ENCODE measurements at places on chromosomes 5 and 9. TPM values are rescaled to one million over a fixed set of nuclear protein-coding genes. Genes with fewer than 3 reads are reported as not detected.

DNA sequence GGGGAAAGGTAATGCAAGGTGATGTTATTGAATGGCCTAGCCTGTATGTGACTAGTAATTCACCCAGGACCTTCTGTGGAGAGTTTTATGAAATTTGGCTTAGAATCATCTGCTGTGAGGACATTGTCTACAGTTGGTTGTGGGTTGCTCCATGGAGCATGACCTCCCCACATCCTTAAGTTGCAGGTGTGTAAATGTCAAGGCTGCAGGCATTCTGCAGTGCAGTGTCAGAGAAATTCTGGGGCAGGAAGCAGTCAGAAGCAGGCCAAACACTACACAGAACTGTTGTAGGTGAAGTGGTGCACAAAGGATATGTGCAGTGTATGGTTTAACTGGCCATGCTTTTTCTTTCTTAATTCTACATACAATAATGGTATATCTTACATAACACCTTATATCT is 588.3 kb downstream of the EBF1 start:
- no peak overlapping the region for H3K4me3 ChIP-seq
- no peaks in the 10 kb centered on the region for H3K4me1 ChIP-seq
- H3K27ac ChIP-seq = no peak overlapping the region
- H3K36me3 ChIP-seq = no peaks in the 10 kb centered on the region
- no peaks in the 10 kb centered on the region for H3K27me3 ChIP-seq

- H3K27ac ChIP-seq = no peak overlapping the region
- no peak for DNase-seq
- no peak overlapping the region for H3K4me3 ChIP-seq
- no peaks in the 10 kb centered on the region for H3K36me3 ChIP-seq
These were observed 53.2 kb upstream of the HMHB1 start for GRCh38 chr5:143758750-143759149.

- H3K4me3 ChIP-seq = no peak overlapping the region
- H3K4me1 ChIP-seq = no peaks in the 10 kb centered on the region
- no peak for DNase-seq
- no peaks in the 10 kb centered on the region for H3K36me3 ChIP-seq
- H3K27ac ChIP-seq = no peak overlapping the region
These were observed 250.1 kb downstream of the PBX3 start for GRCh38 chr9:125997196-125997823.

The TAF11L10 gene
- total RNA-seq = not detected

- no peaks in the 10 kb centered on the region for H3K27me3 ChIP-seq
- no peak overlapping the region for H3K27ac ChIP-seq
- H3K4me3 ChIP-seq = no peak overlapping the region
- H3K36me3 ChIP-seq = no peaks in the 10 kb centered on the region
These were observed 13.8 kb upstream of the CCL28 start for GRCh38 chr5:43425983-43426382.

- no peaks in the 10 kb centered on the region for H3K4me1 ChIP-seq
- H3K36me3 ChIP-seq = no peaks in the 10 kb centered on the region
- no peak overlapping the region for H3K27ac ChIP-seq
- DNase-seq = no peak
These were observed 37.6 kb downstream of the EPB41L4A start for GRCh38 chr5:112381521-112381920.

DNA sequence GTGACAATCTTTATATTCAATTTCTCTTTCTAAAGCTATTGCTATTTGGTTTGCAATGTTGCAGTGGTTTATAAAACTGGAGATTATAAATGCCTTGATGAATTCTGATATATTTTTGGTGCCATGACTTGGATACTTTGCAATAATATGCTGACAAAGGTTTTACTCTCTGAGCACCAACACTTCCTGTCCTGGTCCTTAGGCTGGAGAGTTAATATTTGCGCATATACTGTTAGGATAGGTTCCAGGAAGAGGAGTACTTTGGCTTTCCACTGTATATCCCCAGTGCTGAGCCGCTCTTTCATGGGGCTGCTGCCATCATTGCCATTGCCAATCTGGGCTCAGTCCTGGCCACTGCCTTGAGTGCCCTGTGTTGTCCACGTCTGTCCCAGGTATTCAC is 139.6 kb downstream of the ZCCHC7 start:
- DNase-seq = no peak
- H3K27ac ChIP-seq = no peak overlapping the region
- no peaks in the 10 kb centered on the region for H3K36me3 ChIP-seq
- H3K4me3 ChIP-seq = no peak overlapping the region
- no peaks in the 10 kb centered on the region for H3K4me1 ChIP-seq

The TTC16 gene
- not detected for total RNA-seq

DNA sequence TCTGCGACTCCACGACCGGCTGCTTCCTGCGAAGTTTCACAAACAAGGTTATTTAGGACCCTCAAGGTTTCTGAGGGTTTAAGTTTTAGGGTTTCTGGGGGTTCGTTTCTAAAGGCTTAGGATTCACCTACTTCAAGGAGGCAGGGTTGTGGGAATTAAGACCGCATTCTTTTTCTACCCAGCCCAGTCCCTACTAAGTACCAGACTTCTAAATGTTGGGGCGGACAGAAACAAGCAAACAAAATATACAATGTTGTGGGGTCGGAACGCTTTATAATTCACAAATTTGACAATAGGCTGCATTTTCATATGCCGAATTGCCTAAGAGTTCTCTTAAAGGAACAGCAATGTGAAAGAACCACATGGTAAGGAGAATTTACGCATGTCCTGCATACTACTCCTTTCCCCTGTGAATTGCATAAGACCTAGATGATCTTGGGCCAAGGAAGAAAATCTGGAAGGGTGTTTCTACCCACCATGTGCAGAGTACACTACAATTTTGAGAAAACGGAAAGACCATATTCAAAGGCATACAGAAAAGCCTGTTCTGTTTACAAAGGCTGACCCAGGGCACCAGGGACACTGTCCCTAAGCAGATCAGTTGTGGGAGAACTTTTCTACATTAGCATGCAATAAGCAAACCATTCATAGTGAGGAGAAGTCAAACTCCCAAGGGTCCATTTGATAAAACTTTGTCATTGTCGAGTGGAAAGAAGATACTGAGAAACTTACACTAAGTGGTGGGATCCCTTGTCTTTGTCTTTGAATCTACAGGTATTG is 457.3 kb downstream of the RAB3C start:
- peak overlapping the region; percentile 49 for H3K27ac ChIP-seq
- H3K4me1 ChIP-seq = no peaks in the 10 kb centered on the region
- no peaks in the 10 kb centered on the region for H3K36me3 ChIP-seq
- no peak for DNase-seq

The NME5 gene
- not detected for total RNA-seq

DNA sequence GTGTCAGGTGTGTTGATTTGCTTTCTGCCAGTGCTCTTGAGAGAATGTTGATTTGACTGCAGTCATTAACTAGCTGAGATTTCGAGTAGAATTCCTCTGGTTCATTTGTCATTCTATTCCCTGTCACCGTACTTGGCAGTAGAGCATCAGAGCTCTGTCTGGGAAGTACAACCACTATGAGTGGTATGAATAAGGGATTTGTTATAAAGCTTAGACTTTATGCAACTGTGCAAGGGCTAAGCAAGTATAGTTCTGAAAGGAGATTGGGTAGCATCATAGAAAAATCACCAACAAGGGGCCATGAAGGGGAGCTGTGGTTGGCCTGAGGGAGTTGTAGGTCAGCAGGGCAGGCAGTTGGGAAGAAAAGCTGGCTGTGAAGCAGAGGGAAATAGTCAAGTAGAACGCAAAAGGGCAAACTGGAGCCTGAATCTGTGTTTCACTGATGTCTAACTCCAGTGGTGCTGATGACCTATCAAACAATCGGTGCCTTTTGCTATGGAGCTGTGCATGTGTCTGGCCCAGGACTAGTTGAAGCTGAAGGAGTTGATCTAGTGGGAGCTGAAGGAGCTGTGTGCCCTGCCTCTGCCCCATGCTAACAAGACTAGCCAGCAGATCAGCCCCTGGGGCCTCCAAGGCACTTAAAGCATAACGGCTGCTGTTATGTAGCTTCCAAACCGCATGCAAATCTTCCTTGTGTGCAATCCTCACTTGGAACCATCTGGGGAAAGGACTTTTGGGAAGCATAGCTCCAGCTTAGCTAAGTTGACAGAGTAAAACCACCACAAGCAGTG is 110.0 kb downstream of the SLC28A3 start:
- H3K27ac ChIP-seq = no peak overlapping the region
- no peak overlapping the region for H3K4me3 ChIP-seq
- no peak for DNase-seq
- H3K27me3 ChIP-seq = no peaks in the 10 kb centered on the region

The GPX8 gene
- total RNA-seq = 117 TPM

All from uterus (tissue), 4 donors.